ENCODE measurements at places on chromosomes 2 and 18. TPM values are rescaled to one million over a fixed set of nuclear protein-coding genes. Genes with fewer than 3 reads are reported as not detected.
A peak's percentile ranks its signal among the peaks of the same experiment; 100 is the strongest.

Gene ANKAR
- 27.2 TPM for total RNA-seq

Gene M1AP
- not detected for total RNA-seq

DNA sequence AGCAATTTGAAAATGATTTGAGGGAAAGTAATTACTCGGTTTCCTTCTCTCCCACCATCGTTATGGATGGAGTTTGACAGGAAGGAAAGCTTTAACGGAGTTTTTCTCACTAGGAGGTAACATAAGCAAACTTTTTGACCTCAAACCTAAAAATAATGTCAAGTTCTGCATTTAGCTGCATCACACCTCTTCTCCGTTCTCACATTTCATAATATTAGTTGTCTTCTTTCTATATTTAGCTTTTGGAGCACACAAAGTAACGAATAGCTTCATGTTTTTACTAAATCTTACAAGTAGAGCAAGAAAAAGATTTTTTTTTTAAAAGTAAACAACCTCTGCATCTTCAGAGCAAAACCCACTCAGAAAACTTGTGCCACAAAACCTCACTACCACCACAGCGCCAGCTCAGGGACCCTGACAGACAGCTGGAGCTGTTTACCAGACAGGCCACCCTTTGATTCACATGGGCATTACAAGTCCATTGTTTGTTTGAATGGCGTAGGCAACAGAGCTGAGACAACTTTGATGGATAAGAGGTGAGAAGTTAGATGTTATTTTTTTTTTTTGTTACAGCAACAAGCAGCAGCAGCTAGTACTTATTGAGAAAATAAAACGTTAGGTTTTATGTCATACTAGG is 21.9 kb upstream of the ICOS start:
- no peak for DNase-seq

Gene NPAS2
- 42.0 TPM for total RNA-seq

DNA sequence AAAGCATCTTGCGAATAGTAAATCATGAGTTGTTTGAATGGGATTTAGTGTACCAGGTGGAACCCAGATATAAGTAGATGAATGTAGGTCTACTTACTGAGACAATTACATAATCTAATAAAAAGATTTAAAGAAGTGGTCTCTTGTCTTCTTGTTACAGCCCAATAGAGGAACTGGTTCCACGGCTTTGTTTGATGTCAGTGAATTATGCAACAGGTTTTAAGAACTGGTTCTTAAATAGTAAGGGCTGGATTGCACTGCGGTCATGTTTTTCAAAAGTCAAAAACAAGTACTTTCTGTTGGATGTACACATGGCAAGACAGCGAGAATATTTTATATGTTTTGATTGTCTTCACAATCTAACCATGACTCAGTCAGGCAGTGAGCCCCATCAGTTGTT is 15.4 kb upstream of the SLC9A2 start:
- no peak for DNase-seq

DNA sequence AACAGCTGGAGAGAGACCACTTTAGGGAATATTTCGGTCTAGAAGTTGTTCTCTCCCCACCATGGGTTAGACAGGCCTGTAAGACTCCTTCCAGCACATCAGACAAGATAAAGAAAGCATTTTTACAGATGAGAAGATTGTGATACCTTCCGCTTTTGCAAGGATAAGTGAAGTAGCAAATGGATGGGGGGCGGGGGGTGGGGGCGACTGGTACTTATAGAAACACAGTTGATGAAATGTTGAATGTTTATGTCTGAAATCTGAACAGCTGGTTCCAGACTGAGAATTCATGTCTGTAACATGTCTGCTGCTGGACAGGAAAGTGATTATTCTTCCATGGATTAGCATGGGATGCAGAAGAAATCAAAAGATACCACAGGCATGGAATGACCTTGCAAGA is 90.5 kb upstream of the FN1 start:
- DNase-seq: no peak

- no peak for DNase-seq
Measured at GRCh38 chr2:14828968-14829367, 196.5 kb downstream of the LRATD1 start.

DNA sequence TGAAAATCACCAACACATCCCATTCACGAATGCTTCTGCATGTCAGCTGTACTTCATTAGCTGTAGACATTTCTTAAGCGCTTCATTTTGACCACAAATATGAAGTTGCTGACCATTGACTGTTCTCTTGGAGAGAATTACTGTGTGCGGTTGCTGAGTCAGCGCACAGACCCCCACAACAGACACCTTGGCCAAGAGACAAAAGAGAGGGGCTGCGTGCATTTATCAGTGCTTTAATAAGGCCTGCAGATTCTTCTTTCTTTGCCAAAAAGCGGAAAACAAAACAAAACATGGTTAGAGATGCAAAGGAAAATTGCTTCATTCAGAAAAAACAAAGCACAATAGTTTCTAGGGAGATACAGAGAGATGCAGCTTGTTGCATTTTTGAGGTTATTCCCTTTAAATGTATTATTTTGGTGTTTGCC is 174.7 kb downstream of the ACKR3 start:
- no peak for DNase-seq

DNA sequence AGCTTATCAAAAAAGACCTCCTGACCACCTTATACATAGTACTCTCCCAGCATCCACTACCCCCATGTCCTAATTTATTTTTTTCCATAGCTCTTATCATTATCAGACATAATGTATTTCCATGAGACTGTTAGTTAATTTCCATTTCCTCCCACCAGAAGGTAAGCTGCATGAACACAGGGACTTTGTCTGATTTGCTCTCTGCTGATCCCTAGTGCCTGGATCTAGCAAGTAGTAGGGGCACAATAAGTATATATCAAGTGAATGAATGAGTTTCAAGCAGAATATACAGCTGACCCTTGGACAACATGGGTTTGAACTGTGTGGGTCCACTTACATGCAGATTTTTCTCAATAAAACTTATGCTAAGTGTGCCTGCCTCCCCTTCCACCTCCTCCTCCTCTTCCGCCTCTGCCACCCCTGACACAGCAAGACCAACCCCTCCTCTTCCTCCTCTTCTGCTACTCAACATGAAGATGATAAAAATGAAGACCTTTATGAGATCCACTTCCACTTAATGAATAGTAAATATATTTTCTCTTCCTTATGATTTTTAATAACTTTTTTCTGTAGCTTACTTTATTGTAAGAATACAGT is 53.8 kb downstream of the CTAGE1 start:
- DNase-seq: no peak

DNA sequence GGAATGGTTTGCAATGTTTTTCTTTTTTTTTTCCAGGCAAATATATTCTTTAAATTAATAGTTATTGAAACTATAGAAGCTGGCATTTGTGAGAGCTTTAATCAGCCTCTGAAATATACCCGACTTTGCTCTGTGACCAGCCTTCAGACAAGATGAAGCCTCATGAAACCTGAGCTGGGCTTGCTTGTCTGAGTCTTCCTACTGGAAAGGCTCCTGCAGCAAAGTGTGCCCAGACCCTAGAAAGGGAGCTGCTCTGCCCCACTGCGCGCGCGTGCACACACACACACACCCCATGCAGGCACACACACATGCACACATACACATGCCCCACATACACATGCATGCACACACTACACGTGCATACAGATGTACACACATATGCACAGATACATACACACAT is 203.3 kb upstream of the NT5C1B start:
- no peak for DNase-seq

DNA sequence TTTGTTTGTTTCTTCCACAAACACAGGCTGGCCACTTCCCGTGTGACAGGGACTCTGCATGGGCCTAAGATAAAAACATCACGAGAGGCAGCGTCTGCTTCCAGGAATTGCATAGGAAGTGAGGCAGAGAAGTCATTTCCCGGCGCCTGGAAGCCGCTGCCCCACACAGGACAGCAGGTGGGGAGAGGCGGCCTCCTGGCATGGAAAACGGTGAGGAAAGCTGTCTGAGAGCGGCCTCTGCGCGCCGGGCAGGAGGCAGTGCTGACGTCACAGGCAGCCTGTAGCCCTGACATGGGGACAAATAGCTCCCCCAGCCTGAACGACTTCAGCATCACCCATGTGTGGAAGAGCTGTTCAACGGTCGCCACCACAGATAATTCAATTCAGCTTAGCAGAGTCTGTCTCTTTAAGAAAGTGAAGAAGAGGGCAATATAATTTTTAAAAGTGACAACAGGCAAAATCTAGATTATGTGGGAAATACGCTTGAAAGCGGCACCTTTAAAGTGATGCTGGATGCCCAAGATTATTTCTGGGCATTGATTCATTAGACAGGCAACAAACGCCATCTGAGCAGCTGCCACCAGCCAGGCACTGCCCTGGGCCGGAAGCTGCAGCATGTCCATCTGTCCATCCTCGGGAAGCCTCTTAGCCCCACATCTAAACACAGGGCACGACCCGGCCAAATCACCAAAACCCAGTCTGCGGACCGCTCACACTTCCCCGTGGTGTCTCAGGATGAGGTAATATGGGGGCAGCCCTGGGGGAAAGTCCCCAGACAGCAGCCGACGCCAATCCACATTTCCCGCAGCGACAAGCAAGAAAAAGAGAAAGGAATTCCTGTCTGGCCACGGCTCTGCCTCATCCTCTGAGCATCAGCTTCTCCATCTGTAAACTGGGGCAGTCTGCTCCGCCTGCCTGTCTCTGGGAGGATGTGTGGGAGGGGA is 138.9 kb downstream of the PXDN start:
- no peak for DNase-seq

GRCh38 chr2:144833075-144833637 is 313.2 kb upstream of the ZEB2 start:
- DNase-seq: no peak

- DNase-seq: no peak
Measured at GRCh38 chr2:24021122-24021998, 11.5 kb downstream of the MFSD2B start.

DNA sequence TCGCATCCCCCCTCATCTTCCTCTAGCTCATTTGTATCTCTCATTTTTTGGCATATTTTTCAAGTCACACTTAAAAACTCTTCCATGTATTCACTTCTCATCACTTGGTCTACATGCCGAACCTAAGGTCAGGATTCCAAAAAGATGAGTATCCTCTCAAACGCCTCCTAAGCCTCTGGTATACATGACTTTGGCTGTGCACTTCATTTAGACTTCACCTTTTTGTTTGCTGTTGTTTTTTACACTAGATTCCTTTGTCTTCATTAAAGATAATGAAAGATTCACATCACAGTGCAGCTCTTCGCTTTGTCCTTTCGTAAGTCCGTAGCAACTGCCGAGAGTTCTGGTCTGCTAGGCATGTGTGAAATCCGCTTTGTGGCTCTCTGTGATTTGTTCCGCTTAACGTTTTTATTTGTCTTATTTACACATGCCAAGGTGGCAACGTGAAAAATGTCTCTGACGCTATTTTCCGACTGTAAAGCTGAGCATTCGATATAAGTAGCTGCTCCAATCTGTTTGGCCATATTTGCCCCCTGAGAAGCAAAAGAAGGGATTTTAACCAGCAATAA is 17.7 kb downstream of the RND3 start:
- no peak for DNase-seq

GRCh38 chr2:99389946-99390345 is 52.8 kb downstream of the EIF5B start:
- no peak for DNase-seq

Gene C2orf66
- total RNA-seq: 0.30 TPM

DNA sequence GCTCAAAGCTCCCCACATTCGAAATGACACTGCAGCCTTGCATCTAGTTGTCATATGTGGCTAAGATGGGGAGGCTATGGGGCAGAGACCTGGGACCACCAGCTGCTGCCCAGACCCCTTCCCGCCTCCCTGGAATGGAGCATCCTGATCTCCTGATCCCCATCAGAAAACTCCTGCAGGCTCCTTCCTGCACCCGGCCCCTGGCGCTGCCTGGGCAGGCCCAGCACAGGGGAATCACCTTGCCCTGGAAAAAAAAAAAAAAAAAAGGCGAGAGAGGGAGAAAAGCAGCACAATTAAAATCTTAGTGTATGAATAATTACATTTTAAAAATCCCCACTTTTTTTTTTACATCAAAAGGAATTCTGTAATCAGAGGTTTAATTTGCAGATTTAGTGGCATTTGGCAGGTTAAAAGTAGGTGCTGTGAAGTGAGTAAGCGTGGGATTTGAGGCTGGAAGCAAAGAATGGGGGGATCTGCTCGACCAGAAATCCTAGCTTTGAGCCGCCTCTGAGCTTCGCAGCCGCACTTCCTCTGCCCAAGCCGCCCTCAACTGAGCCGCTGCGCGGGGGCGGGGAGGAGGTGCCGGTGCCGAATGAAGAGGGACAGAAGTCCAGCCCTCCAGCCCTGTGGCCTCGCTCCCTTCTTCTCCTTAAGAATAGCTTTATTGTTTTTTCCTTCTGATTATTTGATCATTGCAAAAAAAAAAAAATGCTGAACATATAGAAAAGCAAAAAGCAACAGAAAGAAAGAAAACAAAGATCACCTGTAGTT is 30.0 kb downstream of the THNSL2 start:
- no peak for DNase-seq

Gene HOXD12
- total RNA-seq: not detected

DNA sequence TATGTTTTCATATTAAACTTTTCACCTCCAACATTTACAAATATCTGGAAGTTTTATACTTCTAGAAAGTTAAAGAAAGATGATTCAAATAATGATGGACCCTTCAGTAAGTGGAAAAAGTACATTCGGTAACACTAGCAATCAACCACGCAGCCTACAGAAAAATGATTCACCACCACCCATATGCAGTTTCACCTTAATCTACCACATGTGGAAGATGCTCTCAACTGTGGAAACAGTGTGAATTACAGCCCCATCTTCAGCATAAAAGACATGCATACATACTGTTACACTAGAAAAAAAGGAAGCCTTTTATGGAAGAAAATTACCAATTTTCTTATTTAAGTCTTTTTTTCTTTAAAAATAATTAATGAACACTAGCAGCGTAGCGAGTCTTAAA is 1.1 kb downstream of the SLC38A11 start:
- no peak for DNase-seq

- peak; percentile 91 for DNase-seq
Measured at GRCh38 chr2:219406861-219407230, 11.3 kb upstream of the DES start.

Gene DNAH6
- total RNA-seq: 0.78 TPM
